ENCODE measurements at places on chromosomes 7 and 10. TPM values are rescaled to one million over a fixed set of nuclear protein-coding genes. Genes with fewer than 3 reads are reported as not detected.

Gene DKK1
- not detected for total RNA-seq

Gene GALNT17
- not detected for total RNA-seq

Gene TMEM72
- total RNA-seq: not detected

Gene EPO
- total RNA-seq: not detected

Gene FLNC
- total RNA-seq: not detected

Gene TAC1
- total RNA-seq: not detected

Gene NPY
- not detected for total RNA-seq

Gene P4HA1
- total RNA-seq: 30.9 TPM

Gene SUPV3L1
- total RNA-seq: 47.6 TPM

Gene VSTM4
- 0.10 TPM for total RNA-seq

Gene CCL26
- 2.0 TPM for total RNA-seq

Gene NACAD
- 0.10 TPM for total RNA-seq

Gene CALHM1
- total RNA-seq: not detected

- no peak for DNase-seq
- peaks cover 6% of the 10 kb centered on the region for H3K4me1 ChIP-seq
- H3K27me3 ChIP-seq: no peaks in the 10 kb centered on the region
- no peak overlapping the region for H3K4me3 ChIP-seq
- H3K36me3 ChIP-seq: peaks cover 18% of the 10 kb centered on the region
- H3K27ac ChIP-seq: peak overlapping the region; percentile 38
Measured at GRCh38 chr7:99369767-99370391, 4.7 kb upstream of the ARPC1B start.

DNA sequence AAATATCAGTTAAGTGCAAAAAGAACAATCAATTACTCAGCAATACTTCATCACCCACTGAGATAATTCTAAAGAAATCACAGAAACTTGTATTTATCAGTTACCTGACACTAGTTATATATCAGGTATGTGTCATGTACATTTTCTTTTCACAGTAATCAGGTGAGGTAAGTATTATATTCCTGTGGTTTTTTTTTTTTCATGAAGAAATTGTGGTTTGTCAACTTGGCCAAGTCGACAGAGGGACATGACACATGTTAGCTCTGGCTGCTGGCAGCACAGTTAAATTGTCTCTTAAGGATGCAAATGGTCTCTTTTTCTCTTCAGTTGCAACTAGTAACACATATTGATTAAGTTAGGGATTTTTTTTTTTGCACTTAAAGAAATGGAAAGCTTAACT, 13.7 kb upstream of the GPR141 start:
- no peak for DNase-seq
- no peak overlapping the region for H3K4me3 ChIP-seq
- peaks cover 5% of the 10 kb centered on the region for H3K27me3 ChIP-seq
- no peaks in the 10 kb centered on the region for H3K4me1 ChIP-seq
- no peak overlapping the region for H3K27ac ChIP-seq

DNA sequence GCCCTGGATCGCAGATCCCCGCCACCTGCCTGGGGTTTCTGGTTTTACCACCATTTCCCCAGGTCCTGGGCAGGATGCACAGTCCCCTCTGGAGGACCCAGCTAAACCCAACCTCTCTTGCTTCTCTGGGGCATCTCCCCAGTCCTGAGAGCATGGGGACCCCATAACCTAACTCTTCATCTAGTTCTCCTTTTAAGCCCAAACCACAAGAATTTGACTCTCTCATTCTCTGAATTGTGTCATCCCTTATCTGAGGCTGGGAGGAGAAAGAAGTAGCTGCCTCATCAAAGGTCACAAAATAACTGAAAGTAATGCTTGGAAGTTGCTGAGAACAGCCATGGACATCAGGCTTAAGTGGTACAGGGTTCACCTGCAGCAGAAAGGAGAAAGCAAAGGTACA, 159.9 kb downstream of the FGFR2 start:
- no peaks in the 10 kb centered on the region for H3K36me3 ChIP-seq
- no peaks in the 10 kb centered on the region for H3K27me3 ChIP-seq

GRCh38 chr10:104300736-104301292, 31.8 kb downstream of the GSTO2 start:
- DNase-seq: peak; percentile 43
- H3K4me1 ChIP-seq: peaks cover 12% of the 10 kb centered on the region
- peaks cover 2% of the 10 kb centered on the region for H3K27me3 ChIP-seq
- no peak overlapping the region for H3K4me3 ChIP-seq
- H3K27ac ChIP-seq: peak overlapping the region; percentile 43

- no peak overlapping the region for H3K27ac ChIP-seq
- no peaks in the 10 kb centered on the region for H3K4me1 ChIP-seq
- peaks cover 1% of the 10 kb centered on the region for H3K27me3 ChIP-seq
- DNase-seq: no peak
- no peak overlapping the region for H3K4me3 ChIP-seq
- no peaks in the 10 kb centered on the region for H3K36me3 ChIP-seq
Measured at GRCh38 chr10:65570143-65571010, 1355.5 kb upstream of the LRRTM3 start.

DNA sequence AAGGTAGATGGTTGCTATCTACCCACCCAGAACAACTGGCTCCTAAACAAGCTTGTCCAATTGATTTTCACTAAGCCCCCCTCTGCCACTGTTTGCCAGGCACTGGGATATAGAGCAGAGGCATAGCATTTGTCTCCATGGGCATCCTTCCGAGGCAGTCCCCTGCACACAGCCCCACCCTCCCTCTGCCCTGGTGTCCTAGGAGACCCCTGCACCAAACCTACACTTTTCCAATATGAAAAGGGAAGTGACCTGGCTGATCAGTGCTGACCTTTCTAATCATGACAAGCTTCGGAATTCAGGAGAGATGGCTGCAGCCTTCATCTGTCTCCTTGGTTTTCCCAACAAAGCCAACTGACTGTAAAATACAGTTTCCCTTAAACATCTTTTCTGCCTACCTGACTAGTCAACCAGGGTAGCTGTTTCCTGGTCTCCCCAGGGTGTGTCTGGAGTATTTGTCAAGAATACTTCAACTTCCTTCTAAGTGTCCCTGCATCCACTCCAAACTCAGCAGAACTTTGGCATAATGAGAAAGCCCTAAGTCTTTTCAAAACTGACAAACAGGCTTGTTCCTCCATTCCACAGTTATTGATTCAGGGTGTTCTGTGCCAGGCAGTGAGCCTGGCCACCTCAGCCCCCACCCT, 7.6 kb upstream of the SLC18A3 start:
- H3K27ac ChIP-seq: no peak overlapping the region
- no peaks in the 10 kb centered on the region for H3K36me3 ChIP-seq
- H3K27me3 ChIP-seq: peaks cover 56% of the 10 kb centered on the region
- H3K4me1 ChIP-seq: peaks cover 2% of the 10 kb centered on the region
- H3K4me3 ChIP-seq: no peak overlapping the region
- no peak for DNase-seq

- no peak overlapping the region for H3K27ac ChIP-seq
- no peak for DNase-seq
- H3K36me3 ChIP-seq: peaks cover 2% of the 10 kb centered on the region
- H3K27me3 ChIP-seq: no peaks in the 10 kb centered on the region
Measured at GRCh38 chr10:124663766-124664360, 80.3 kb downstream of the FAM53B start.

- no peak overlapping the region for H3K4me3 ChIP-seq
- no peaks in the 10 kb centered on the region for H3K4me1 ChIP-seq
- DNase-seq: no peak
- peaks cover 8% of the 10 kb centered on the region for H3K27me3 ChIP-seq
- H3K27ac ChIP-seq: no peak overlapping the region
Measured at GRCh38 chr7:12436896-12437535, 33.4 kb upstream of the VWDE start.

- H3K4me3 ChIP-seq: no peak overlapping the region
- no peaks in the 10 kb centered on the region for H3K4me1 ChIP-seq
- no peaks in the 10 kb centered on the region for H3K27me3 ChIP-seq
- no peaks in the 10 kb centered on the region for H3K36me3 ChIP-seq
- DNase-seq: no peak
Measured at GRCh38 chr10:36669615-36670352, 455.6 kb upstream of the ANKRD30A start.

- peak overlapping the region; percentile 28 for H3K4me3 ChIP-seq
- H3K36me3 ChIP-seq: peaks cover 3% of the 10 kb centered on the region
- peak overlapping the region; percentile 50 for H3K27ac ChIP-seq
- peaks cover 57% of the 10 kb centered on the region for H3K4me1 ChIP-seq
Measured at GRCh38 chr10:73871295-73872189, 2.8 kb downstream of the CAMK2G start.

GRCh38 chr10:71390461-71390835, 6.3 kb upstream of the CDH23 start:
- no peaks in the 10 kb centered on the region for H3K36me3 ChIP-seq
- H3K27ac ChIP-seq: no peak overlapping the region
- peaks cover 15% of the 10 kb centered on the region for H3K27me3 ChIP-seq
- no peaks in the 10 kb centered on the region for H3K4me1 ChIP-seq
- no peak for DNase-seq

DNA sequence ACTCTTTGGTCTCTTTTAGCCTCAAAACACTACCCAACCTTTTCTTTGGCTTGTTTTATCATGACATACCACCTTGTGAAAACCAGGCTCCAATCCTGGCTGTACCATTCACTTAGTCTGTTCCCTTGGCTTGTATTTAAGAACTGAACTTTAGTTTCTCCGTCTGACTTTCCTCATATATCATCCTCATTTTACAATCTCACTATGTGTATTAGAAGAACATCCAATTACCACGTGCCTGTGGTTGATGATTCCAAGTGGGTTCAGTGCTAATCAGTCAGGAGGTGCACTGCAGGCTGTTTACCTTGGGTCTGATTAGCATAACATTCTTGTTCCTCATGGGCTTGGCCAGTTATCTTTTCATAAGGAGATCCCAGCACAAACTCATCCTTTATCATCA, 144.8 kb upstream of the KLF14 start:
- H3K27ac ChIP-seq: peak overlapping the region; percentile 72
- H3K27me3 ChIP-seq: peaks cover 2% of the 10 kb centered on the region
- peak overlapping the region; percentile 15 for H3K4me3 ChIP-seq
- H3K36me3 ChIP-seq: peaks cover 85% of the 10 kb centered on the region

GRCh38 chr10:130864961-130865818, 446.3 kb downstream of the TCERG1L start:
- H3K27ac ChIP-seq: no peak overlapping the region
- no peak overlapping the region for H3K4me3 ChIP-seq
- no peak for DNase-seq
- no peaks in the 10 kb centered on the region for H3K36me3 ChIP-seq

DNA sequence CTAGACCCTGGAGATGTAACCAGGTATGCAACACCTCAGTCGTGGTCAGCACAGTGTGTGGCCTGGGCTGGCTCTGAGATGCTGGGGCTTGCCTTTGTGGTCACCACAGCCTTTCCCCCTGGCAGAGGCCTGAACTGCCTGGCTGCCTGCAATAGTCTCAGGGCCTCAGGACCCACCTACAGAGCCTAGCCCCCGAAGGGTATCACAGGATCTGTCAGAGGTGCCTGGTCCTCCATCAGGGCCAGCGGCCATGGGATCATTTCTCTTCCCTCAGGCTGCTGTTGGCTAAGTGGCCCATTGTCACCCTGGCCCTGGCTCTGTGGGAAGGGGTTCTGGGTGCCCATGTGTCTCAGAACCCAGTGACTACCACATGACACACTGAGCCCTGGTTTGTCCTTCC, 141.6 kb downstream of the CYP26A1 start:
- H3K4me1 ChIP-seq: no peaks in the 10 kb centered on the region
- no peaks in the 10 kb centered on the region for H3K36me3 ChIP-seq
- H3K4me3 ChIP-seq: no peak overlapping the region
- no peak overlapping the region for H3K27ac ChIP-seq
- peaks cover 2% of the 10 kb centered on the region for H3K27me3 ChIP-seq

DNA sequence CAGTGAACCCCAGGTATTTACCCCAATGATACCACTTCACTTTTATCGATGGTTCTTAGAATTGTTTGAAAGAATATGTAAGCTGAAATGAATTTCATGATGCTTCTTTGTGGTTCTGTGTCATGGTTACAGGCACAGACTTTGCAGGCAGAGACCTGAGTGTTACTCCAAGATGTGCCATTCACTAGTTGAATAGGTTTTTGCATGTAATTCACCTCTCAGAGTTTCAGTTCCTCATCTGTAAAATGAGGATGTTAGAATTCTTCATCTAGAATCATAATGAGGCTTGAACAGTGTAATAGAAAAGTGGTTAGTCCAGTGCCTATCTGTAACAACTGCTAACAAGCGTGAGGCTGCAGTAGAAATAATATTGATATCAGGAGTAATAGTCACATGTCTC, 54.6 kb downstream of the VSTM2A start:
- H3K27ac ChIP-seq: no peak overlapping the region
- no peaks in the 10 kb centered on the region for H3K36me3 ChIP-seq
- no peak overlapping the region for H3K4me3 ChIP-seq
- no peaks in the 10 kb centered on the region for H3K4me1 ChIP-seq

- H3K27ac ChIP-seq: no peak overlapping the region
- peaks cover 44% of the 10 kb centered on the region for H3K4me1 ChIP-seq
- no peaks in the 10 kb centered on the region for H3K27me3 ChIP-seq
- H3K36me3 ChIP-seq: no peaks in the 10 kb centered on the region
Measured at GRCh38 chr7:105878746-105879605, 2.6 kb upstream of the ATXN7L1 start.

DNA sequence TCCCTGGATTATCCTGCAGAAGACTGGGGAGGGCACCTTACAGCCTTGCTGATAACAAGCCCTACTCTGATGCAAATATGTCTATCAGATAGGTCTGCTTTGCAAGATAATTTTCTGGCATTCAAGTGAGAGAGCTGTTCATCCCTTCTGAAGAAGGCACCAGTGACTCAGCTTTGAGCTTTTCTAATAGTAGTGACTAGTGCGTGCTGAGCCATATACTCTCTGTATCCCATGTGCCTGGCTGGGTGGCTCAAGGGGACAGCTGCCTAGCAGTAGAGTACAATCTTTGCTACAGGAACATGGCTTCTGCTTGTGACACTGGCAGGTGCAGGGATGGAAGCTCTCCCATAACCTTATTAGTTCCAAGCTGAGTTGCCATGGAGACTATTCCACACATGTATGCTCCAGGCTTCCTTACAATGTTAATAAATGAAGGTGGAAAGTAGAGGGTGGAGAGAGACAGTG, 35.0 kb upstream of the ABCB4 start:
- no peak for DNase-seq
- no peak overlapping the region for H3K4me3 ChIP-seq
- H3K36me3 ChIP-seq: no peaks in the 10 kb centered on the region
- H3K4me1 ChIP-seq: no peaks in the 10 kb centered on the region

- no peaks in the 10 kb centered on the region for H3K4me1 ChIP-seq
- no peak overlapping the region for H3K4me3 ChIP-seq
- H3K27ac ChIP-seq: no peak overlapping the region
- H3K27me3 ChIP-seq: peaks cover 11% of the 10 kb centered on the region
- no peaks in the 10 kb centered on the region for H3K36me3 ChIP-seq
Measured at GRCh38 chr7:134520130-134520529, 7.2 kb upstream of the AKR1B10 start.
